Left renal cortex interstitium (tissue), 4 donors: ENCODE measurements at places on chromosomes 4 and X. TPM values are rescaled to one million over a fixed set of nuclear protein-coding genes. Genes with fewer than 3 reads are reported as not detected.

SPATA4 gene
- polyA plus RNA-seq: 1.5 TPM

- no peak for DNase-seq
Observed at GRCh38 chr4:72582853-72583252, 13.8 kb upstream of the ADAMTS3 start.

DNA sequence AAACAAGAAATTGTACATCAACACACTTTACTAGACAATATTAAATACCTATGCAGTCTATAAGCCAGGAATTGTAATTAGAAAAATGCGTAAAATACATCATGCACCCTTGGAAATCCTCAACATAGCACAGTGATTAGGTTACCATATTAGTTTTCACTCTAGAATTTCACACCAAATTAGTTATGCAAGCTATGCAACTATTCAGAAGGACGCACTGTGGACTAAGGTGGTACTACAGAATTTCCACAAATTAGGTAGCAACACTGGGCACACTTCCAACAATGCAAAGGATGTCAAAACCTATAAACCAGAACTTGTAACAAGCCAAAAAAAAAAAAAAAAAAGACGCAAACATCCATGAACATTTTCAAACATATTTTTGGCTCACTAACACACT lies 71.1 kb upstream of the ZCCHC13 start:
- no peak for DNase-seq

GRCh38 chr4:115944146-115944905 lies 830.9 kb upstream of the NDST4 start:
- DNase-seq: no peak

GRCh38 chr4:70747874-70748273 lies 26.1 kb downstream of the RUFY3 start:
- DNase-seq: no peak

- DNase-seq: no peak
Observed at GRCh38 chr4:11507920-11508319, 79.2 kb upstream of the HS3ST1 start.

DNA sequence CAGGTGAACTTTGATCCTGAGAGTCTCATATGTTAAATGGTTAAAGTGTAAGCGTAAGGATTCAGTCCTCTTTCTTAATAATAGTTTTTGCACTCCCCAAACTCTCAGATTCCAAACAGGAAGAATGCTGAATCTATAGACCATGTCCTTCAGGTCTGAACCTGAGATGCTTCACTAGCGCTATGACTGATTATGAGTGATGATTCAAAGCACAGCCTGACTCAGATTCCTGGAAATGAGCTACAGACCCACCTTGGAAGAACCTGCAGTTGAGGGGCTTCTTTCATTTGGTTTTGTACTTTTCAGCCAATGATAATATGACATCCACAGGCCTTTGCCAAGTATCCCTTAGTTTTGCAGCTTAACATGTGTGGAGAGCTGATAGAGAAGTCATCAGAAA lies 1.4 kb downstream of the EDNRA start:
- DNase-seq: no peak

ARAP2 gene
- polyA plus RNA-seq: 7.7 TPM

DNA sequence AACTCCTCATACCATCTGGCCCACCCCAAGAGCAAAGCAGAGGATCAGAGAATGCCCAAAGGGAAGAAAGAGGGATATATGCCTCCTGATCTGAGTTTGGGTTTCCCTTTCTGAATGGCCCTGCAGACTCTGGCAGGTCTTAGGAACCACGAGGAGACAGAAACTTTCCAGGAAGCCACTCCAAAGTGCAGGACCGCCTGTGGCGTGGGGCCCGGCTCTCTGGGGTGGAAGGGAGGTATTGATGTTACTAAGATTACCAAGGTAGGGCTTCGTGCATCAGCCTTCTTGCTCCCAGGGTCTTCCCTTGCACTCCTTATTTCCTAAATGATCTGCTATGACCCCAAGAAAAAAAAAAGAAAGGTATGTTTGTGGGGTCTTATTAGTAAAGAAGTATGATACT lies 41.9 kb upstream of the SPRY1 start:
- no peak for DNase-seq

GRCh38 chrX:82127228-82128123 lies 925.6 kb downstream of the SH3BGRL start:
- DNase-seq: no peak

GRCh38 chr4:77493120-77493752 lies 112.4 kb upstream of the CXCL13 start:
- no peak for DNase-seq

- DNase-seq: no peak
Observed at GRCh38 chr4:153518001-153518400, 51.8 kb downstream of the TMEM131L start.

DNA sequence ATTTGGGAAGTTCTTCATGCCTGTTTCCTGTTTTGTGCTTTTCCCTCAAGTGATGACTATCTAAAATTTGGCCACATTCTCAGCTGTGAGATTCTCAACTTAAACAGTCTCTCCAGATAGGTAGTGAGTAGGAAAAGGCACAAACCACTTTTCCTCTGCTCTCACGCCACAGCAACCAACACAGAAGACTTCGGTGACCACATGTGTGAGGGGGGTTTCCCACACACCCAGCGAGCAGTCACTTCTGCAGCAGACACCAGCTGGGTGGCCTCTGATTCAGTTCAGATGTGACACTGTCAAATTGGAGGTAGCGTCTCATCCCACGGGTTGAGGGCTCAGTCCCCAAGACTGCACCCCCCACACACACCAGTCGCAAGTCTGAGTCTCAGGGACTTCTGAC lies 25.1 kb upstream of the CLDN34 start:
- DNase-seq: no peak

DNA sequence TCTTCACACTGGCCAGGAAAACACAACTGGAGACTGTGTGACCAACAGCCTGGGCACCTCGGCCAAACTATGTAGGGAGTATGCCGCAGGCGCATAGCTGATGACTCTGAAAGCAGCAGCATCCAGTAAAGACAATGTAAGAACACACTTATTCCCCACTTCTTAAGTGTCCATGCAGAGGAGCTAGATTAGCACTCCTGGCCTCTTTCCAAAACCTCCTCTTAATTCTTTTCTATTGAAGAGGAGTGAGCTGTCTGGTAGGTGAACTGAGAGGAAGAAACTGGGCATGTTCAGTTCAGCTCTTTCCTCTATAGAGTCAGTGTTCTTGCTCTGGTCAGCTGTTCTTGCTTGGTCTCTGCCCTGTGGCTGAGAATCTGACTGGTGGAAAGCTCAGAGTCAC lies 21.1 kb downstream of the NMU start:
- DNase-seq: no peak

SSX4 gene
- polyA plus RNA-seq: not detected

DNA sequence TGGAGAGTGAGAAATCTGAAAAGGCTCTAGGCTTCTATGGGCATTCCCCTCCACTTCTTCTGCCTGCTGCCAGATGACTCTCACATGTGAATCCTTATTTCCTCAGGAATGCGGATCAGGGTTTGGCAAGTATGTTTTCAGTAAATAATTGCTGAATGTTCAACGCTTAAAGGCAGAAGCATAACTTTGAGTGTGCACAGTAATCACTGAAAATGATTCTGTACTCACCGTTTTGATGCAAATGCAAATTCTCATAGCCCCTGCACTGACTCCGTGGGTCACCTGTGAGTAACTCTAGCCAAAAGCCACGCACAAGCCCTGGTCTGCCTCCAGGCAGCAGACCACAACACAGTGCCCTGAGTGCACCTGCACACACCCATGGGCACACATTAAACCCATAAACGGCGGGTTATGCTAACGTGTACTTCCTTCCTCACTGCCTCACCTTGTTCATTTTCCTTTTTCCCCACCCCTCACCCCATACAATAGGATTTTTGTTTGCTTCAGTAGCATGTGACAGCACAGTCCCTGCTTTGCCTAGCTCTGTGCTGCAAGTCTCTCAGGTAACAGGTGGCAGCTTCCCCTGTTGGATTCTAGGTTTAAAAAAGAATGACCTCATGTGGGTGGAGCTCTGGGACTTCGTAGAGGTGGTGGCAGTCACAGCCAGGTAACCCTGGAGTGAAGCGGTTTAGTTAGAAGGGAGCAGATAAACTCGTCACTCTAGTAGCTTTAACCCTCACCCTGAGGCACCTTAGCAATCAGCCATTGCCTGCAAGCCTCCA lies at the start of gene ARHGEF38:
TSS of gene ARHGEF38 (plus strand) at position 656 of the 782 bp plus-strand sequence. CDS start 146 bp downstream, outside the sequence.
- no peak for DNase-seq

MSMO1 gene
- polyA plus RNA-seq: 58.4 TPM

DNA sequence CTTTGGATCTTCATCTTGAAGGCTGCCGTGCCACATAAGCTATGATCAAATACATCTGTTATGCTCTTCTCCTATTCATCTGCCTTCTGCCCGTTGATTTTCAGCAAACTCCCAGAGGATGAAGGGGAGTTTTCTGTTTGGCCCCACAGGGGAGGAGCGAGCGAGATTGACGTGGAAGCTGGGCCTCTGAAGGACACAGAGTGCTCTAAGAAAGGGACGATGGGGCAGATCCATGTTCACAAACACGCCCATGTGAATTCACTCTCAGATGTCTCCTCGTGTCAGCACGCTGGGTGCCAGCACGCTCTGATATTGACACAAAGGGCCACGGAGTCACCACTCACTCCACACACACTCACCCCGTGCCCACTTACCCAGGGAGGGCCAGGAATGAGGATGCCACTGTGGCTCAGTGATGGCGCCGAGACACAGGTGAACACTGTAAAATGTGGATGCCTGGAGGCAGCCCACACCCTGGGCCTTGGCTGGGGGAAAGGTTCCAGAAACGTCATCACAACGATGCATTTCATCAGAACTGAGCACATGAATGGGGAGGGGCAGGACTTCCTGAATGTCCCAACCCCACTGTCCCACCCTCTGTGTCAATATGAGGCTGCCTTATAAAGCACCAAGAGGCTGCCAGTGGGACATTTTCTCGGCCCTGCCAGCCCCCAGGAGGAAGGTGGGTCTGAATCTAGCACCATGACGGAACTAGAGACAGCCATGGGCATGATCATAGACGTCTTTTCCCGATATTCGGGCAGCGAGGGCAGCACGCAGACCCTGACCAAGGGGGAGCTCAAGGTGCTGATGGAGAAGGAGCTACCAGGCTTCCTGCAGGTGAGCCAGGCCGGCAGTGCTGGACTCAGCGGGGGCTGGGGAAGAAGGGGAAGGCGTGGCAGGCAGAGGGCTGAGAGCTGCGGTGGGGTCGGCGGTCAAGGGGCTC lies at the start of gene S100P:
TSS of gene S100P (plus strand) at position 648 of the 946 bp plus-strand sequence. CDS start at position 703, 55 bp downstream.
- no peak for DNase-seq

TRIM75 gene
- not detected for polyA plus RNA-seq
